Stimulated activated CD4-positive, alpha-beta T cell treated with anti-CD3 and anti-CD28 coated beads, TNF-alpha, amount 100 ng/mL, for 24 hours (primary cell): ENCODE measurements at places on chromosomes 7 and 10.

- DNase-seq, result no peak
Measured at GRCh38 chr10:79586933-79587332, 23.8 kb upstream of the SFTPA1 start.

GRCh38 chr10:31320550-31321211 is 1.7 kb downstream of the ZEB1 start:
- DNase-seq, result peak; percentile 25

DNA sequence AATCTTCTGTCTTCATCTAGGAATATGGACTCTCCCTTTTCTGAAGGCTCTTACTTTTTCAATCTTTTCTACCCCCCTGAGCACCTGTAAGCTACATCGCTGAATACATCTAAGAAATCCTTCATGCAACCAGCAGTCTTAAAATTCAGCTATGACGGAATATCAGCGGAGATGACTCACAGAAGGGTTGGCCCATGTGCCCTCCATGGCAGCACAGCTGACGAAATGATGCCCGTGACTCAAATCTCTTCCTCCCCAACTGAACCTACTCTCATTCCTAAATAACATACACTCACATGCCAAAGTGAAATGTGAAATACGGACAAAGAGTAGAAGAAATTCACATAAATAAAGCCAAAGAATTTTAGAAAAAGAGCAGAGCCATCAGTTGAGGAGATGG is 30.3 kb upstream of the NCAPG2 start:
- DNase-seq, result no peak

- DNase-seq, result no peak
Measured at GRCh38 chr7:55366461-55367070, 1.4 kb downstream of the LANCL2 start.

DNA sequence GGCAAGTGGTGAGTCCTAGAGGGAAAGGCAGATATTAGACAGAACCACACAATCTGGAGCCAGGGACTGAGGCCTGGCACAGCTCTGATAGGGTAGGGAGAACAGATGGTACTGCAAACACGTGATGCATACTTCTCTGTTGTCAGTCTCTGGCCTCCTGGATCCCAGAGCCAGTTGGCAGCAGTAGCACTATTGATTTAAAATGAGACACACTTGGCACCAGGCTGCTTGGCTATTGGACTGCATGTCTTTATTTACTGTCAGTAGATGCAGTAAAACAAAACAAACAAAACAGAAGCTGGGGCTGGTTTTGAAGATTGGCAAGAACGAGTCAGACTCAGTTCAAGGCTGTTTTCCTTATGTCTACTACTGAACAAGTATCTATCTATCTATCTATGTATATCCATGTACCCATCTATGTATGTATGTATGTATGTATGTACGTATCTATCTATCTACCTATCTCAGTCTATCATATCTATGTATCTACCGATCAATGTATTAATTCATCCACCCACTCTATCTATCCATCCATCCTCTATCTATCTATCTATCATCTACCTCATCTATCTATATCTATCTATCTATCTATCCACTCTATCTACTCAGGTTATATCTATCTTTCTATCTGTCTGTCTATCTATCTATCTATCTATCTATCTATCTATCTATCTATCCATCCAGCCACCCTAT is 23.4 kb upstream of the MGAM2 start:
- no peak for DNase-seq

GRCh38 chr10:47261121-47261520 is 38.9 kb upstream of the GDF10 start:
- DNase-seq, result no peak

DNA sequence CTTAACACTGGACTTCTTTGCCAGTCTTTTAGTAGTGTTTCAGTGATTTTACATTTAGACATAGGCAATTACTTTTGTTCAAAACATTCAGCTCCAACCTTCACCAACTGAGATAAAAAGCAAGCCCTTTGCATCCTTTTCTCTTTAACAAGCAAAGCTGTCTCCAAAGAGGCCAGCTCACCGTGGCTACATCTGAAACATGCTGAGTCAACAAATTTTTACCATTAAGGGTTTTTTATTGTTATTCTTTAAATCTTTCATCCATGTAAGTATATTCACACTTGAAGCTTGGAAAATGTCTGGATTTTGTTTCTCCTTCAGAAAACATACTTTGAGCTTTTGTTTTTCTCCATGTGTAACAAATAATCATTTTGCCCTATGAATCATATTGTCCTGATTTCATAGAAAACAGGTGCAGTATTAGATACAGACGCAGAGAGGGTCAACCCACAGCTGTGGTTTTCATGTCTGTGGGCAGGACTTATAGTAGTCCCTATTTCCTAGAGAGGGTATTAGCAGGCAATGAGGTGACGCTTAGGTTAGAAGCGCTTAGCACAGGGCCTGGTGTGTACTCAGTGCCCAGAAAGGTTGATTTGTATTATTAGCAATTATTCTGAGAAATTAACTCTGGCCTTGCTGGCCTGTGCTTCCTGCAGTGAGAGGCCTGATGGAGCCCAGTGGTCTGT is 99.5 kb downstream of the MKI67 start:
- no peak for DNase-seq

DNA sequence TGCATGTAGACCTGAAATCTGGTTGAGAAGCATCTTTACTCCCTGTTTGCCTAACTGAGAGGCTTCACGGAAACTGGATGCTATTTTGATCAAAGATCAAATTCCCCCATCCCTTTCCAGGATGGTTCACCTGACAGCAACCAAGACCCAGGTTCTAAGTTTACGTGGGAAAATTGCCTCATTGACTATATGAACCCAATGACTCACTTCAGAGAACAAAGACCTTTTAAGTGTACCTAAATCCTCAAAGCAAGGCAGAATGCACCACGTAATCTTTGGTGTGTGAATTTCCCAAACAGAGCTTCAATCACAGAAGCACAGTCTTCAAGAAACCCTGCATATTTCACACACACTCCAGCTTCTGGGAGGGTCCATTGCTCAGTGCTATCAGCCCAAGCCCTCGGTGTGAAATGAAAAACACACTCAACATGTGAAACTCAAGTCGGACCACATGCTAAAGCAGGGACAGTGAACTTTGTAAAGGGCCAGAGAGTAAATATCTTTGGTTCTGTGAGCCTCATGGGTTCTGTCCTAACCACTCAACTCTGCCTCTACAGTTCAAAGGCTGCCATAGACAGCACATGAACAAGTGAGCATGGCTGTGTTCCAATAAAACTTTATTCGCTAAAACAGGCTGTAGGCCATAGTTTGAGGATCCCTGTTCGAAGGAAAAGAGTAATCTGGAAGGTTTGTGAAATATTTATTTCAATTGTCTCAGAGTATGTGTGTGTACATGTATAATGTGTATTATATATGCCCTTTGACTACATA is 275.6 kb upstream of the FOXK1 start:
- DNase-seq, result no peak

DNA sequence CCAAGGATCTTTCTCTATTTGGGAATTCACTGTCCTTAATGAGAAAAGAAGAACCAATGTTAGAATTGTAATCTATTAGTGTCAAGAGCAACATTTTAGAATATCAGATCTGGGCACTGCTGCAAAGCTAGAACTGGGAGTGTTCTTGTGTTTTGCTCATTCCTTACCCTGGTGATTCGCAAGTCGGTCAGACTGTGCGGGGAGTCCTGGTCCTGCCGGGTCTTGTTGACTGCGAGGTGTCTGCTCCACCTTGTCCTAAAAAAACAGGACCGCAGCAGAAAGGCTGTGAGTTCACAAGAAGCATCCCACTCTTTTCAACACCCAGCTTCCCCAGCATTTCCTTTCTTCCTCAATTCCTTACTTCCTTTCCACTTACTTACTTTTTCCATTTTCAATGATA is 79.0 kb downstream of the GRB10 start:
- no peak for DNase-seq

DNA sequence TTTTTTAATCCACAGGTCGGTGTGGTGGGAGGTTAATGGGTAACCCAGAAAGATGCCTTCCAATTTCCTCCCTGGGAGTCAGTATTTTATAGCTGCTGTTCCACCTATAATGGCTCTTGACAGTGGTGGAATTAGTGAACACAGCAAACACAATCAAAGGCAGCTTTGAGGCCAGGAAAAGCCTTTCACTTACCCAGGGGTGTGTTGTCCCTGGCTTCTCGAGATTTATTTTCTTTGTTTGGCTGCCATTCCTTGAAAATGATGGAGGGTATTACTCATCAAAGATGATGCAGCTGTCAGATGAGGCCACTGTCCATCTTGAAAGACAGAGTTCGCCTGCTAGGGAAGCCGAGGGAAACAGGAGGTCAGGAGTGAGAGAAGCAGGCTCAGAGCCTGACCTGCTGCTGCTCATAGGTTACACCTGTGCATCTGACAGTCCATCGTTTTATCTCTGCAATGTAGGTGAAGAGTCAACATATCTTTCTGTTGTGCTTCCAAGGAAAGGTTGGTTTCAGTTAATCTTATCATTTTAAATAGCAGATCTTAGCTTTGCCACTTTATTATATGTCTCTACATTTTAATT is 221.6 kb downstream of the XPNPEP1 start:
- DNase-seq, result no peak

DNA sequence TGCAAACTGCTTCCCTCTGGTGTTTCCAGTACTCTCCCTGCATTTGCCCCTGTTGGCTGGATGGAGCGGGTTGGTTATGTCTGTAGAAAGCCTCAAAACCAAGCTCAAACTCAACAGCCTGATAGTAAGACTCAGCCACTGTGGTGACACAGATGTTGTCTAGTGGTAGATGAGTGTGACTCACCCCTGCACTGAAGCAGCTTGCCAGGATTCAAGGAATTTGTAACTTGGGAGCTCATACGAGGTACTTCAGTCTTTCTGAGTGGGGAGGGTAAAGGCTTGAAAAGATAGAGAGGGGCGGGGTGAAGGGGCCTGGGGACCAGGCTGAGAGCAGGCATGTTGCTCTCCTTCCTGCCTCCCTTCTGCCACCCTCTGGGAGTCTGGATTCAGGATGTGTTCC is 22.9 kb upstream of the AQP1 start:
- no peak for DNase-seq

DNA sequence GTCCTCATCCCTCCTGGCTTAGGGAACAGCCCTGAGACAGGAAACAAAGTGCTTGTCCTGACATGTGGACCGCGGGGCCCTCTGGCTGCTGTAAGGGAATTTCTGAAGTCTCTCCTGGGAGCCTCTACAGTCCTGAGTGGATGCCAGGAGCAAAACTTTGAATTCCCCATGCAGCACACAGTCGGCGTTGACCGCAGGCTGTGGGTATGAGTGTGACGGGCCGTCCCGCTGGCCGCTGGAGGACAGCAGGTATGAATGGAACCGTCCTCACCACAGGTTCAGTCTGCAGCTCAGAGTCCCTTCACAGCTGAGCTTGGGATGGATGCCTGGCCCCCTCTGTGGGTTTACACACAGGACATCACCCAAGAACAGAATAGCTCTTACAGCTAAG is 94.9 kb downstream of the GPR26 start:
- no peak for DNase-seq

GRCh38 chr7:24842029-24842428 is 84.8 kb upstream of the GSDME start:
- DNase-seq, result no peak

DNA sequence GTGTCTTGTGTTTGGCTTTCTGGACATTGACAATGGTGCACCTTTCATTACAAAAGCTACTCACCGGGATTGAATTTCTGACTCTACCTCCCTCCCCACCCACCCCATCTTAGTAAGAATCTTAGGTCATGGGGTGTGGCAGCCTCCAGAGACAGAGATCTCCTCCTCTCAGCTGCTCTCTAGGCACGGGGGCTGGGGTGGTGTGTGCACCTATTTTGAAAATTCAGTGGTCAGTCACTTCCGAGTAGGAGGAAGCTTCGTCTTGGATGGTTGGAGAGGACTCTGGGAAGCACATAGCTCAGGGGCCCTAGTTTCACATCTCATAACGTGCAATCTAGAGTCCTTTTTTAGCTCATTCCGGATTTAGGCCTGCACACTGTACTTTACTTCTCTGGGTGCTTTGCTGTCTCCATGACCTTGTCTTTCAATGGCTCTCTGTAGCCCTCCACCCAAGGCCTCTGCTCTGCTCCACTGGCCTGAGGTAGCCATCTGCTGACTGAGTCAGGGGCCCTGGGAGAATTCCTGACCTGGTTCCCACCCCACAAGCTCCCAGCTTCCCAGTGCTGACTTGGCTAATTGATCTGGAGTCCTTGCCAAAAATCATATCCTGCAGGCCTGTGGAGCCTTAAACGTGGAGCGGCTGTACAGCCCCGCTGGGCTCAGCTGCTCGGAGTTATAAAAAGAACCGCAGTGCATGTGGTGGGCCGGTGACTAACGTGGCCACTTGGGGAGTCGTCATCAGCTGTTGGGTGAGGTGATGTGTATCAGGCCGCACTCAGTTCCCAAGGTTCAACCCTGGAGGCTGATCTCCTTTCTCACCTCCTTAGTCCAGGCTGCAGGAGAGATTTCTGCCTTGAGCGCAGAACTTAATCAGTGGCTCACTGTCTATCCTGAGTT is 19.3 kb upstream of the ADAMTS14 start:
- no peak for DNase-seq

GRCh38 chr7:140384894-140385545 is 13.3 kb downstream of the SLC37A3 start:
- DNase-seq, result no peak

DNA sequence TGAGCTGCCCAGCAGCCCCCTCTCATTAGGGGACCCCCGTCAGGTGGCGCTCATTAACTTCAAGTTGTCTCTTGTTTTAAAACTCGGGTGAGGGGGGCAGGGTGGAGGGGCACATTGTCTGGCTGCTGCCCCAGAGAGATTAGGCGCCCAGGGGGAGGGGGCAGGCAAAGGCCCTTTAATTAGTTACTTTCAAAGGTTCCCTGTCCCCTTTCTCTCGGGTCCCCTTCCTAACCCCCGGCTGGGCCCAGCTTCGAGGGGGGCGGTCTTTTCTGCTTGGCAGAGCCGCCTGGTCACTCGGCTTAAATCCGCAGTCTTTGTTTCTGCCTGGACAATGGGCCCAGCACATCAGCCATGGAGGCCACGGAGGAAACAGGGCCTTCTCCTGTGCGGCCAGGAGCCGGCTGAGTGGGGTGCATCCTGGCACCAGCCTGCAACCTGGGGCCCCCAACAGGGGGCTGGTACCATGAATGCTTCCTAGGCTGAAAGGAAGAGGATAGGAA is 38.9 kb upstream of the SLF2 start:
- DNase-seq, result no peak

- DNase-seq, result no peak
Measured at GRCh38 chr10:92342796-92343195, 51.8 kb downstream of the MARCHF5 start.
